Inflammatory macrophage treated with lipopolysaccharide for 1 hour (primary cell): ENCODE measurements at places on chromosomes 12 and 14.

GRCh38 chr12:105554223-105554678, 223.8 kb downstream of the C12orf75 start:
- no peak for DNase-seq

GRCh38 chr14:29316936-29317335, 550.3 kb downstream of the FOXG1 start:
- DNase-seq = no peak

GRCh38 chr12:51864833-51865670, 16.5 kb upstream of the FIGNL2 start:
- no peak for DNase-seq

DNA sequence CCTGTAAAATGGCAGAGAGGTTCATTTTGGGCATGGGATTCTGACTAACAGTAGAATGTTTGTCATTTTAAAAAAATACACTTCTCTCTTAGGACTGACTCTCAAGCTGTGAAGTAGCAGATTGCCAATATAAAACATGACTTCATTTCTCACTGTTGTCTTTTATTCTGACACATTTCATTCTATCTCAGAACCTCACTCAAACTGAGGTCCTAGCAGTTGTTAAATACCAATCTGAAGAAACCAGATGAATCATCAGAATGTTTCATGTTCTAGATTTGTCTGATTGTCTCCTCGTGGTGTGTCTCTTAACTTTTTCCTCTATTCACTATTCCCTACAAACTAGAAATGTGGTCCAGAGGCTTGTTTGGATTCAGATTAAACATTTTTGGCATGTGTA, 276.5 kb upstream of the NPAS3 start:
- no peak for DNase-seq

GRCh38 chr12:39613525-39613924, 6.1 kb downstream of the ABCD2 start:
- no peak for DNase-seq

DNA sequence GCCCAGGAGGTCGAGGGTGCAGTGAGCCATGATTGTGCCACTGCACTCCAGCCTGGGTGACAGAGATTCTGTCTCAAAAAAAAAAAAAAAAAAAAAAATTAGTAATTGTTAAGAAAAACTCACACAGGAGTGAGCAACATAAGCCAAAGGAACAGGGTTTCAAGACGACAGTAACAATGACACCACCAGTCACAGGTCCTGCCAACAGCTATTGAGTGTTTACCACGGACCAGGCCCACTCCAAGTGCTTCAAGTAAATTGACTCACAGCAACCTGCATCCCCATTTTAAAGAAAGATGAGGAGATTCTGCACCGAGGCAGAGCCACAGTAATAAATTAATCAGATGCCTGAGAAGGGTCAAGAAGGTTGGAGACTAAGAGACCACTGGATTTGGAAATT, 194.5 kb downstream of the DPF3 start:
- DNase-seq = no peak

DNA sequence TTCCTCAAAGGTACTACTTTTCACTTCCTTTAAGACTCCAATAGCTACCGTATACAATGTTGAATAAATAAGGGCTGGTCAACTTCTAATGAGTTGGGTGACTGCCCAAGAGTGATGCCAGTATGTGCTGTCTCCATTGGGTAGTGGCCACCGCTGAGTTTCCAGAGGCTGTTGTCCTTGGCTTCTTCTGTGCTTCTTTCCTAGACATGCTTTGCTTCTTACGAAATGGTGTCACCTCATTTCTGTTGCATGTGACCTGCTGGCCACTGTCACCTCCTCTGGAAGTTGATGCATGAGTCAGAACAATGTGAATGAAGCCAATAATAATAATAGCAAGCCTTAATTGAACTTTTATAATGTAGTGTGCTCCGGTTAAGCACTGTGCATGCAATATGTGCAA, 7.5 kb upstream of the NID2 start:
- DNase-seq = no peak

DNA sequence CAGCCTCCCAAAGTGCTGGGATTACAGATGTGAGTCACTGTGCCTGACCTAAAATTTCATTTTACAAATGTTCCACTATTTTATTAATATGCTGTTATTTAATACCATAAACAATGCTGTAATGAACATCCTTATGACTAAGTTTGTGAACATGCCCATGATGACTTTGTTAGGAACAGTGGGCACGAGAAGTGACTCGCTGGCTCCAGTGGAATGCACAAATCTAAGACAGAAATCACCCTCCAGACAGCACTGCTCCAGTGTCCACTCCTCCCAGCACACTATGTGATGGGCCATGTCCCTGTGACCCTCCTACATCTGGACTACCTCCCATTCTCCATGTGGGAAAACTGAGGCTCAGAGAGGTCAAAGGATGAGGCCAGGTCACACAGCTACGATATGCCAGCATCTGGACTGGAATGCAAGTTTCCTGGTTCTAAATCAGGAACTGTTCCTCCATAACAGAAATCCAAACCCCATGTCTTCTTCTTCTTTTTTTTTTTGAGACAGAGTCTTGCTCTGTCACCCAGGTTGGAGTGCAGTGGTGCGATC, 57.9 kb downstream of the GPR68 start:
- DNase-seq = no peak

DNA sequence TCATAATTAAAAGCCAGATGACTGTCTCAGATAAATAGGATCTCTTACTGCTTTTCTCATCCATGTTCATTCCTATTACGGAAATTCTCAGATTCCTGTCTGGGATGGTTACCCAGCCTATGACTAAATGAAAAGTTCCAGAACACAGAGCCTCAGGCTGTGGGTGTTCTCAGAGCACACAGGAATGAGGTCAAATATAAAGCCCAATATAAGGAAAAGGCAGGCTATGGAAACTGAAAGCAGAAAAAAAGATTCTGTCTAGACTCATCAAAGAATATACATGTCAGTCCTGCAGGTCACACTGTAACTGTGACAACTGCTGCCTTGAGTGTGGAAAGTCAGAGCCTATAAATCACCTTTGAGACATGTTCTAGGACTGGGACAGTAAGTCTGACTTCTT, 64.3 kb downstream of the DCAF5 start:
- DNase-seq = no peak

DNA sequence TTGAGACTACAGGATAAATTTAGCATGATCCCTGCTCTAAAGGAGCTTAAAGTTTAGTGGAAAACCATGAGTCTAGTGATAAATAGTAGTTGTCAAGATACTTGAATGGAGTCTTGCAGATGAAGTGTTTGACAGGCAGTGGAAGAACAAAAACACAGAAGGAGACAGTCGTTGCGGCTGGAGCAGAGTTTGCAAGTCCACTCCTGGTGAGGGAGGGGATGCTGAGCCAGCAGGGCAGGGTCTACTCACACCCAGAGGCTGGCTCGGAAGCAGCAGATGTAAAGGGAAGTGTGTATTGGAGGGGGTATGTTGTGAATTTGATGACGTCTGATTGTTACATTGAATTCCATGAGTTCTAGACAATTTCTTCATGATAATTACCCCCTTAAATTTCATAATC, 61.3 kb downstream of the TRAF3 start:
- DNase-seq = no peak

GRCh38 chr14:52607061-52607460, 54.4 kb downstream of the GPR137C start:
- no peak for DNase-seq

GRCh38 chr12:51087818-51088217, 4.4 kb upstream of the CSRNP2 start:
- DNase-seq = no peak

GRCh38 chr14:22039938-22040780, 366.5 kb upstream of the OR4E1 start:
- peak; percentile 13 for DNase-seq

GRCh38 chr12:106492857-106493256, 89.9 kb upstream of the RFX4 start:
- no peak for DNase-seq

DNA sequence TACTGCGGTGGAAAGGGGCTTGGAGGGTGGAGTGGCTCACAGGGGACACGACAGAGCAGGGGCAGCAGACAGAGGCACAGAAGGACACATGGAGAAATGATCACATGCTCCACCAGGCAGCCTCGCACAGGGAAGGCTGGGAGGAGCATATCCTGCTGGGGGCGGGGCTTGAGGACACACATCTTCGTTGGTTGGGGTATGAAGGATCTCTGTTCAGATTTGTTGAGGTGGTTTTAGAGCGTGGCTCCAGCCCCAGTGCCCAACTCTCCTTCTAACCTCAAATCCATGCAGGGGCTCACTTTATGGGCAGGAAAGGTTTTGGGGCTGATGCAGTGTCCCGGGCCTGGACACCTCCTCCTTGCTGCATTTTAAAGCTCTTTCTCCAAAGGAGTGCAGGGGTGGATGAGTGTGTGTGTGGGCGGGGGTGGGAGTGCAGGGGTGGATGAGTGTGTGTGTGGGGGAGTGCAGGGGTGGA, 733 bp upstream of the P3H3 start:
- peak; percentile 40 for DNase-seq

DNA sequence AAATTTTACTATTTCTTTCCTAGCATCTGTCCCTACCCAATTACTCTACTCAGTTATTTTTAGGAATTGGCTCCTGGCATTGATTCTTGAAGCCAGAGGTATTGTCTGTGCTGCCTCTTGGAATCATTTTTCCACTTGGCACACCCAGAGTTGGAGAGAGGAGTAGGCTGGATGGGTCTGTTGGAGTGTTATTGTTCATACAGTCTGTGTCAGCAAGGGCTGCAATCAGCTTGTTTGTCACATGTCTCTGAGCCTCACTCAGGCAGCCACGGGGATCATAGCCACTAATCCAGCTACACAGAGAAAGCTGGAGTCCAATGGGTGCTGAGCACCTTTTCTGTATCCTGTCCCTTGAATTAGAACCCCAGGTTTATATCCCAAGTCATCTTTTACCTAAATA, 176.0 kb upstream of the DYRK2 start:
- DNase-seq = no peak

DNA sequence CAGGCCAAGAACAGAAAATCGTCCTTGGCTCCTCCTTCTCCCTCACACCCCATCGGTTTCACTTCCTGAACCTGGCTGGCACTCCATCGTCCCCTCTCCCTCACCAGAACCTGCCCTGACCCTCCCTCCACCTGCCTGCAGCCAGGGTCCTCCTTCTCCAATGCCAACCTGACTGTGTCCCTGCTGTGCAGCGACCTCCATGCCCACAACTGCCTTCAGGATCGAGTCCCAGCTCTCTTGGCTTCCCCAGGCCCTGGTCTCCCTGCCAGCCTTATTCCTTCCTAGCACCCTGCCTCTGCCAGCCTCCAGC, 19.8 kb downstream of the HVCN1 start:
- no peak for DNase-seq

- DNase-seq = no peak
Measured at GRCh38 chr12:47193066-47193465, 113.3 kb upstream of the AMIGO2 start.

DNA sequence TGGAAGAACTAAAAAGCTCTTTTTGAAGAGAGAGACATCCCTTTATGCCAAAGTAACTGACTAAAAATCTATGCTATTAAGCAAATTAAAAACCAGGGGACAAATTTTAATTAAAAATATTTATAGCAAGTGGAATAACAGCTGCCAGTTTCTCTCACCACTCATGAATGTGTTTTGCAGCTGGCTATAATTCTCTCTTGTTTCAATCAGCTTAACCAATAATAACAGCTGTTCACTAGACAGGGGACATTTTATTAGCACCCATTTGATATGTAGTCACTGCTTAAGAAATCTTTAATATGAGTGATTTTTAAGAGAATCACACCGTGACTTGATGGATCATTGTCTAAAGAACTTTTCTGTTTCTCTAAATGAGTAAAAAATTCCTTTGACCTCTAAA, 34.2 kb upstream of the KRR1 start:
- no peak for DNase-seq

- DNase-seq = no peak
Measured at GRCh38 chr14:104940526-104941150, 16.0 kb downstream of the PLD4 start.

DNA sequence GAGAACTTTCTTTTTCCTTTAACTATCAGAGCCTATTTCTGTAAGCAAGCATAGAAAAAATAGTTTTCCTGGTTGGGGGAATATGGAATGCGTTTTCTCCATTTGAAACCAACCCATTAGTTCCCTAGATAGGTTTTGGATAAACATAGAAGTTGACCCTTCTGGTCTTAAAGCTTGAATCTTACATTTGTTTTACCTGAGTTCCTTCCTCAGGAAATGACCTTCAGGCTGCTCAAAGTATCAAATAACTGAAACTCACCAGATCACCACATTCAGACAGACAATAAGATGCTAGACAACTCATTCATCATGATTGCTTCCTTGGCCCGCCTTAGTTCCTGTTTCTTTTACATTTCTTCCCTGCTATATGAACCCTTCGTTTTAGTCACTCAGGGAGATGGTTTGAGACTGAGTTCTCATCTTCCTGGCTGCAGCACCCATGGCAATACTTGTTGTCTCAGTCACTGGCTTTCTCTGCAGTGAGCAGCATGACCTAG, 52.2 kb downstream of the LRP6 start:
- peak; percentile 16 for DNase-seq

GRCh38 chr12:76272287-76272686, 75.9 kb downstream of the BBS10 start:
- no peak for DNase-seq

DNA sequence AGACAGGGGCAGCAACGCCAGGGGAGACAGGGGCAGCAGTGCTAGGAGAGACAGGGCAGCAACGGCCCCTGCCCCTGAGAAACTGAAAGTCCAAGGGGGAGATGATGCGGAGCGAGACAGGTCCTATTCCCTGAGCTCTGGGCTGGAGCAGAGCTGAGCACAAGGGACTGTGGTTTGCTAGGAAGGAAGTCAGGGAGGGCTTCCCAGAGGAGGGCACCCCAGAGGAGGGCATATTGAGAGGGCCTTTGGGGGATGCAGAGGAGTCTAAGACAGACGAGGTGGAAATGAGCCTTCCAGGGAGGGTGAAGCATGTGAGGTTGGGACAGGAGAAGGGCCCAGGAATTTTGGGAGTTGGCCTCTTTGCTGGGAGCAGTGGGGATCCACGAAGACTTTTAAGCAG, 52.1 kb upstream of the BEGAIN start:
- no peak for DNase-seq

GRCh38 chr12:93379326-93379980, 1.7 kb downstream of the NUDT4 start:
- no peak for DNase-seq

GRCh38 chr14:96762650-96763049, 34.5 kb upstream of the VRK1 start:
- peak; percentile 54 for DNase-seq
